ENCODE measurements at places on chromosomes 13 and 19.

DNA sequence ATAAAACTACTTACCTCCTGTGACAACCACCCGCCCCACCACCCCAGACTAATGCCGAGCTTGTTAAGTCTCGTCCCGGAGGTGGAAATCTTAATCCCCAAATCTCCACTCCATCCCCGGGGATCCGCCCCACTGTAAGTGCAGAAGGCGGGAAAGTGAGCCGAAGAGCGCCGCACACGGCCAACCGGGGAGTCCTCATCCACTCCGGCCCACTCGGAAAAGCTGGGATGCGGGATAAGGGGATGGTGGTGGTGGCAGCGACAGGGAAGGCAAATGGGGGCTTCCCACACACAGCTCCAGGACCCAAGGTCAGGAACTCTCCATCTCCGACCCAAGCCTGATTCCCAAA, 621 bp downstream of the FBL start:
- DNase-seq, result peak; percentile 32

- no peak for DNase-seq
Observed at GRCh38 chr13:78764665-78765064, 105.7 kb upstream of the OBI1 start.

DNA sequence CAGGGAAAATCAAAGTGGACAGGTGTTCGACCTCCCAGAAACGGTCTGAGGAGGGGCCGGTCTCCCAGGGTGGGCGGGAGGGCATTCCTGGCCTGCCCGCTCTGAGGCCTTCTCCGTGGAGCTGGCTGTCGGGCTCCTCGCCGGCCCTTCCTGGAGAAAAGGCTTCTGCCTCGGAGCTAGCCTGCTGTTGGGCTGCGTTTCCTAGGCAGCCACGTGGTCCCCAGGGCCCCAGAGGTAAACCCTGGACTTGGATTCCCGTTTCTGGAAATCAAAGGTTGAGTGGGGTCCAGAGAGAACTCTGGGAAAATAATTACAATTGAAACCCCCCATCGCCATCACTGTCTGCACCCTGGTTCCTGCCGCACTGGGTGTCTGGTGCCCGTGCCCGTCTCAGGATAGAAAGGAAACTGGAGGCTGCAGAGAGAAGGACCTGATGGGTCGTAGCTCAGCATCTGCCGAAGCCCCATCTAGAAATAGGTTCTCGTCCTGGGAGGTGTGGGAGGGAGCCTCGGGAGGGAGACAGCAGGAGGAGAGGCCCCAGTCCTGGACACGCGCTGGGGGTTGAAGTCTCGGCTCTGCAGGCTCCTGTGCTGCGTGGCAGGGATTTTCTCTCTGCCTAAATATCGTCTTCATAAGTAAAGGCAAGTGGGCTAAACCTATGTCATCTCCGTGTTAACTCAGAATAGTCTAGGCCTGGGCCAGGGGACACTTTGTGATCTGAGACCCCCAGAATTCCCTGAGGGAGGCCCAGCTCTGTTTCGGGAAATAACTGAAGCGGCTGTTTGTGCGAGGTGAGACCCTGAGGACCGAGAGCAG, 7.7 kb upstream of the PROZ start:
- no peak for DNase-seq

GRCh38 chr19:485583-486236, 10.6 kb upstream of the MADCAM1 start:
- peak; percentile 57 for DNase-seq

- peak; percentile 61 for DNase-seq
Observed at GRCh38 chr13:42497798-42498197, 76.2 kb upstream of the TNFSF11 start.

DNA sequence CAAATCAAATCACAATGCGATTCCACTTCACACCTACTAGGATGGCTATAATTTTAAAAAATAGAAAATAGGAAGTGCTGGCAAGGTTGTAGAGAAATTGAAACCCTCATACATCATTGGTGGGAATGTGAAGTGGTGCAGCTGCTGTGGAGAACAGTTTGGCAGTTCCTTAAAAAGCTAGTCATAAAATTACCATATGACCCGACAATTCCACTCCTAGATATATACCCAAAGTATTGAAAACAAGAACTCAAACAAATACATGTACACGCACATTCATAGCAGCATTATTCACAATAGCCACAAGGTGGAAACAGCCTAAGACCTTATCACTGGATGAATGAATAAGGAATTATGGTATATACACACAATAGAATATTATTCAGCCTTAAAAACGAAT, 12.0 kb downstream of the HMGB1 start:
- peak; percentile 38 for DNase-seq

DNA sequence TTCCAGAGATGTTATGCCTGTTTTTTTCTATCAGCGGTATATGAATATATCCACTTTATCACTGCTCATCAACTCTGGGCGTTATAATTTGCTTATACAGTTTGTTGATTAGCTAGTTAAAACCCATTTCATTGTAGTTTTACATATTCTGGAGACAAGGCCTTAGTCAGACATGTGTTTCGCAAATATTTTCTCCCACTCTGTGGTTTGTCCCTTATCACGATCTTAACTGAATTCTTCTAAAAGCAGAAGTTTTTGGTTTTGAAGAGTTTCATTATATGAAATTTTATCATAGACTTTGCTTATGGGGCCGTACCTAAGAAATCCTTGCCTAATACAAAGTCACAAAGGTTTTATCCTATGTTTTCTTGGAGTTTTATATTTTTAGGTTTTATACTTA, 84.6 kb downstream of the FRY start:
- DNase-seq, result no peak

- DNase-seq, result peak; percentile 24
Observed at GRCh38 chr13:78589206-78589605, 14.1 kb downstream of the POU4F1 start.

- no peak for DNase-seq
Observed at GRCh38 chr19:29259153-29259552, 46.2 kb upstream of the UQCRFS1 start.

- DNase-seq, result no peak
Observed at GRCh38 chr19:12331211-12331941, 2.1 kb downstream of the ZNF563 start.

DNA sequence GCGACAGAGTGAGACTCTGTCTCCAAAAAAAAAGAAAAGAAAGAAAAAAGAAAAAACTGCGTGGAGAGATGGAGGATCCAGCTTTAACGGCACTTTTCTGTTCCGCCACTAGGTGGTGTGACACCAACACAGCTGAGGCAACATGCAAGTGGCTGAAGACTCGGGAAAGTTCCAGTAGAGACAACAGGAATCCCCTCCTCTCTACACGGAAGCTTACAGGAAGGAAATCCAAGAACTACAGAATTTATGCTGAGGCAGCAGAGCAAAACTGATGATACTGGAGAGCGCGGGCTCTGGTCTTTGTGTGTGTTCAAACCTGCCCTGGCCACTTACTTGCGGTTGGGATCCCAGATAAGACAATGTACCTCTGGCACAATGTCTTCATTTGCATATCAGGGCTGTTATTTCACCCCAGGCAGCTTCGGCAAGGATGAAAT, 9.9 kb downstream of the RANBP3 start:
- DNase-seq, result peak; percentile 73

DNA sequence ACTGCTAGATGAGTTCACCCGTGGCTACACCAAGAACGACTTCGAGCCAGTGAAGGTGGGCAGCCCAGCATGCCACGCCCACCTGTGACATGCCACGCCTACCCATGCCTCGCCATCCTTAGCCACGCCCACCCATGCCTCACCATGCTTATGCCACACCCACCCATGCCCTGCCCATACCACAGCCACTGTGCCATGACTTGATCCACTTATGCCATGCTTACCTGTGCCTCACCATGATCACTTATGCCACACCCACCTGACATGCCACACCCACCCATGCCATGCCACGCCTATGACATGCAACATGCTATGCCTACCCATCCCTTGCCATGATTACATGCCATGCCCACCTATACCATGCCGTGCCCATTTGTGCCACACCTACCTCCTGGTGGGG, 12.9 kb upstream of the USE1 start:
- no peak for DNase-seq

GRCh38 chr13:98405107-98405571, 171.8 kb downstream of the STK24 start:
- DNase-seq, result no peak

DNA sequence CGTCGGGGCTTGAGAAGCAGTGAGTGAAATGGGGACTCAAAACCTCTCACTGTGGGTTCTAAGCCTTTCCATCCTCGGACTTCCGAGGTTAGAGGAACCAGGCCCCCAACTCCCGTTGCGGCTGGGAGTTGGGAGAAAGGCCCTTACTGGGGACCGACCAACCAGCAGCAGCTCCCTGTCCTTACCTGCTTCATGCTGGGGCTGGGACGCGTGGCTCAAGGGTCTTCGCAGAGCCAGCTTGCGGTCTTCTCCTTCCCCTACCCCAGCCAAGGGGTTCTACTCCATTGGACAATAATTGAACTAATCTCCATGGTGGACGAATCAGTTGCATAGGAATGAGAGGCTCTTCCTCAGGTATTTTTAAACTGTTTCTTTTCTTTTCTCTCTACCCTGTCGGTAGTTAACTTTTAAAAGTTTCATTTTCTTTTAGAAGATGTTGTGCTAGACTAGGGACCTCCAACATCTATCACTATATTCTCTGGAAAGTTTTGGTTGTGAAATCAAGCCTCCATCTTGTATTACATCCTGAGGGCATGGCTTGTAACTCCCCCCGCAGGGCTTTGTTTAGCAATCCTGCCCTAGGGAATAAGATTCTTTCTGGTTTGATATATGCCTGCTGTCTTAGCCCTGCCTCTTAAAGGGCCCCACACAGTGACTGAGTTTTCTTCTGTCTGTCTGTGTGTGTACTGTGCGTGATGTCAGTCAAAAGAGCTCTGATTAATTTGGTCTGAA, 1027.1 kb upstream of the PCDH9 start:
- peak; percentile 39 for DNase-seq

DNA sequence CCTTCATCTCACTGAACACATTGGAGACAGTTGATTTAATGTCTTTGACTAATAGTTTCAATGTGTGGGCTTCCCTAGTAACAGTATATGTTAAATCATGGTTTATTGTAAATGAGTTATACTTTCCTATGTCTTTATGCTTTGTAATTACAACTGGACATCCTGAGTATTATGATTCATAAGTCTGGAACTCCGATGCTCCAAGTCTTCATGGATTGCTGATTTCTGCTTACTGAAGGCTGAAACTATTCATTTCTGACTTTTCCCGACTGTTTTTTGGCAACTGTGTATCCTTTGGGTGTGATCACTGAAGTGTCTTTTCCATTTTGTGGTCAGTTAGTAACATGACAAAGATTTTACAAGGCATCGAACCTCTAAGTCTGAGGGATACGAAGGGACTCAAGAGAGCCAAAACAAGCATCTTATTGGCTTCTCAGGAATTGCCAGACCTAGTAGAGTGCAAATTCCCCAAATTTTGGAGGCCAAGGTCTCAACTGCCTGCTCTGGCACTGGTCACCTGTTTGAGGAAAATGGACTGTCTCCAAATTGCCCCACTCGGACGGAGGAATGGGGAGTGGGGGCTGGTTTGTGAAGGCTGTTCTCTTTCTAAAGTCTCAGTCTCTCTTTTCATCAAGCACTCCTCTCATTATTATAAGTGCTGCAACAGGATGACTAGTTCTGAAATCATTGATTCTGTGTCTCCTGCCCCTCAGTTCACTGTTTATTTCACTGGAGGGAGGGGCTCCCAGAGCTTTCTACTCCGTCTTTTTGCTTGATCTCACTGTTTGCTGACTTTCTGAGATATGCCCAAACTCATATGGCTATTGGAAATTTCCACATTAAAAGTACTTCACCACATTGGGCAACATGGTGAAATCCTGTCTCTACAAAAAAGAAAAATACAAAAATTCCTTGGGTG, 20.2 kb upstream of the CD70 start:
- DNase-seq, result peak; percentile 94

- DNase-seq, result no peak
Observed at GRCh38 chr13:113223070-113223469, 13.7 kb downstream of the CUL4A start.

DNA sequence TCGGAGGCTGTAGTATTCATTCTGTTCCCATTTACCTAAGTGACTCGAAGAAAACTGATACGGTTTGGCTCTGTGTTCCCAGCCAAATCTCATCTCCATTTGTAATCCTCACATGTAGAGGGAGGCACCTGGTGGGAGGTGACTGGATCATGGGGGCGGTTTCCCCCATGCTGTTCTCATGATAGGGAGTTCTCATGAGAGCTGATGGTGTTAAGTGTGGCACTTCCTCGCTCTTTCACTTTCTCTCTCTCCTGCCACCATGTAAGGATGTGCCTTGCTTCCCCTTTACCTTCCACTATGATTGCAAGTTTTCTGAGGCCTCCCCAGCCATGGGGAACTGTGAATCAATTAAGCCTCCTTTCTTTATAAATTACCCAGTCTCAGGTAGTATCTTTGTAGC, 23.5 kb downstream of the SLAIN1 start:
- DNase-seq, result no peak

DNA sequence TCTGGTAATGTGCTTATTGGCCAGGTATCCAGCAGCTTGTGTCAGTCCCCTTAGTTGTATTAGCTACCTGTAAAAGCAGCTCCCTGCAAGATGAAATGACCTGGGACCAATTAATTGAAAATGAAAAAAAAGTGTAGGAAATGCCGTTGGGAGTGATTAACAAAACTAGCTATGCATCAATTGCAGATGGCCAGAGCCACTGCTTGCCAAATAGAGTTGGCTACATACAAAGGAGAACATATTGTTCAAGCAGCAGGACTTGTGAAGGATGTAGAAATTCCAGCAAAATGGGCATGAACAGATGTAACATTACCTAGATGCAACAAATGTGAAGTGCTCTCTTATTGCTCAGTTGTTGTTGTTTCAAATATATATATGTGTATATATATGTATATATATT, 300.5 kb downstream of the PCDH17 start:
- DNase-seq, result no peak

- DNase-seq, result no peak
Observed at GRCh38 chr13:51305271-51305967, 34.1 kb upstream of the SERPINE3 start.

DNA sequence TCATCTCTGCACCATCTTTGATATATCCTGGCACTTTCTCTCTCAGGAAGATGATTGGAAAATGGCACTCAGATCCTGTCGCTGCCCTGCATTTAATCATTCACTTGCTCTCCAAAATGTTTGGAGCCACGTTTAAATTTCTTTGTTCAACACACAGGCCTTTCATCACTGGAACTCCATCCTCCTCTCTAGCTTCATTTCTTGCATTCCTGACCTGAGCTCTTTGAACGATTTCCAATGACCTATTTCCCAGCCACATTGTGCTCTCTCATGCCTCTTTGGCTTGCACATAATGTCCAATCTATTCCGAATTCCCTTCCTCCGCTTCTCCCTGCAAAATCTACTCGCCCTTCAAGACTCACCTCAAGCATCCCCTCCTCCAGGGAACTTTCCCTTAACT, 287.4 kb upstream of the NBEA start:
- no peak for DNase-seq

- DNase-seq, result no peak
Observed at GRCh38 chr19:19152668-19153384, 14.5 kb upstream of the TMEM161A start.

All from HCEC 1CT (cell line).